CD4-positive, alpha-beta T cell treated with Interleukin-17A for 4 hours (primary cell): ENCODE measurements at places on chromosomes 2 and 18.

- no peak for DNase-seq
Observed at GRCh38 chr18:58590839-58591238, 38.1 kb downstream of the ALPK2 start.

GRCh38 chr2:238287737-238288649 lies at the start of gene PER2:
PER2 (minus strand) TSS chr2:238288610; CDS start chr2:238277936, 10,674 bp downstream.
- peak; percentile 28 for DNase-seq

DNA sequence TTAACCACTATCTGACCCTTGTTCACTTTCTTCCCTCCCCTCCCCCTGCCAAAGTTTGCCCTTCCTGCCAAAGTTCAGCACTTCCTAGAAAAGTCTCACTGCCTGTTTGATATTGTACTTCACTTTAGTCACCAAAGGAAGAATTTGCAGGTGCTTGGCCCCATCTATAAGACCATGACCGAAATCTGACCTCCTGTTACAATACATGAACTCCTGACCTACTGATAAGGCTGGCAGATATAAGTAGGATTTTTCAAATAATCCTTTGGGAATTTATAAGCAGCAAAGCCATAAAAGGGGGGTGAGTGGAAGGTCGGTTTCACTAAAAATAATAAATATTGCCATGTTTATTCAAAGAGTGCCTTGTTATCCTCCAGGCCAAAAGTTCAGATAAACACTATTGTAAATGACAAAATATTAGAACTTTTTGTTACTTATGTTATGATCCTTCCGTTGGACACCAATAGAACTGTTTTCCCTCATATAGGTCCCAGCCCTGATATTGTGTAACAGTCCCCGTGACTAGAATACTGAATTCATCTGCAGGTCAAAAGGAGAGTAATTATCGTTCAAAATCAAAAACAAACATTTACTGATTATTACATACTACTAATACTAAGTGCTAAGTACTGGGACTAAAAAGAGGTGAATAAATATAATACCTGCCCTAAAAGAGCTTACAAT lies 277.6 kb downstream of the EXOC6B start:
- DNase-seq = no peak

- no peak for DNase-seq
Observed at GRCh38 chr2:71665168-71666093, 212.1 kb downstream of the DYSF start.

DNA sequence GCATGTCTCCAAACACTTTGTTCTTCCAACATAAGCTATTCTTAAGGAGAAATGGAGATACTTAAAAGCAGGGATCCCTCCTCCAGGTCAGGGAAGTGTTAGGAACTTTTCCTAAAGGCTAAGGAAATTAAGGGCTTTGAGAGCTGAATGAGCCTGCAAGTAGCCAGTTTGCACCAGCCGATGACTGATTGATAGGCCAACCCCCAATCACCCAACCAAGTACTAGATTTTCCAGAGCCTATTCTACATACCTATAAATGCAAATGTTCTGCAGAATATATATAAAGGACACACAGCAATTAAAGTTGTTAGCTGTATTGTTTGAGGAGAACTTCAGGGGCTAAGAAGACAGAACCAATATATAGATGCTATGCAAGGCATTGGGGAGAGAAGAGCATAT lies 547.6 kb downstream of the NRXN1 start:
- no peak for DNase-seq

DNA sequence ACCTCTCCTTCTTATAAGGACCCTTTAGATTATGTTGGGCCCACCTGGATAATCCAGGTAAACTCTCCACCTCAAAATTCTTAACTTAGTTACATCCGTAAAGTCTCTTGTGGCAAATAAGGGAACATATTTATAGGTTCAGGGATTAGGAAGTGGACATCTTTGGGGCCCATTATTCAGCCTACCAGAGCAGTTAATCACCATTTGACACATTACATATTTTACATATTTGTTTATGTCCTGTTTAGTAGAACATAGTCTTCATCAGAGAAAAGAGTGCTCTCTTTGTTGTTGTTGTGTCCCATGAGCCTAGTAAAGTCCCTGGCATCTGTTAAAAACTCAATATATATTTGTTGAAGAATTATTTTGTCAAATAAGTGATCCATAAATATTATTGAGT lies 134.0 kb upstream of the SPATS2L start:
- DNase-seq = no peak

GRCh38 chr2:95056461-95057459 lies 31.3 kb downstream of the MAL start:
- peak; percentile 1 for DNase-seq

DNA sequence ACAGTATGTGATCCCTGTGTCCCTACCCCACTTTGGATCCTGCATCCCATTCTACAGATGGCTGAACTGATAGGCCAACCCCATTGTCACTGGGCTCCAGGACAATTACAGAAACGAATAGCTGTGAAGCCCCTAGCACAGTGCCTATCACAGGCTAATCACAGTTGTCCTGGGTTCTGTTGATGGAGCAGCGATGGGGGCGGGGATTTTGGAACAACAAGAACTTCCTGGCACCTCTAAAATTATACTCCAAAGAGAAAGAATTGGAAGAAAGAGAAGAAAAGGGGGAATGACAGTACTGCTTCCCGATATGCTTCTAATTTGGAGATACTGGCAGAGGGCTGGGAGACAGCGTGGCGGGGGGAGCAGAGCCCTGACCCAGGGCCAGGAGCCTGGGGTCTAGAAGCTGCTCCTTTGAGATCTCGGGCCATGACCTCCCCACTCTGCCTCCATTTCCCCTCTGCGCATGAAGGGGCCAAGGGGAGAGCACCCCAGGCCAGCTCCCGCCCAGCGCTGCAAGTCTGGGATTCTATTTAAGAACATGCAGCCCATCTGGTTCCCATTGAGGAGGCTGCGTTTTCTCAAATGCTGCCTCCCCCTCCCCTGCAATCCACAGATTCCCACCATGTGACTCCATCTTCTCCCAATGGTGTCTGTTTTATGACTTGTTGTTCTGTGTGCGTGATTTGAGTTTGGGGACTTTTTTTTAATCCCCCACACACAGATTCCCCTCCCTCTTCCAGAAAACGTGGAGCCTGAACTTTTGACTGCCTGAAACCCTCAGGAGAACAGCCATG lies 202.7 kb downstream of the CYP26B1 start:
- no peak for DNase-seq

DNA sequence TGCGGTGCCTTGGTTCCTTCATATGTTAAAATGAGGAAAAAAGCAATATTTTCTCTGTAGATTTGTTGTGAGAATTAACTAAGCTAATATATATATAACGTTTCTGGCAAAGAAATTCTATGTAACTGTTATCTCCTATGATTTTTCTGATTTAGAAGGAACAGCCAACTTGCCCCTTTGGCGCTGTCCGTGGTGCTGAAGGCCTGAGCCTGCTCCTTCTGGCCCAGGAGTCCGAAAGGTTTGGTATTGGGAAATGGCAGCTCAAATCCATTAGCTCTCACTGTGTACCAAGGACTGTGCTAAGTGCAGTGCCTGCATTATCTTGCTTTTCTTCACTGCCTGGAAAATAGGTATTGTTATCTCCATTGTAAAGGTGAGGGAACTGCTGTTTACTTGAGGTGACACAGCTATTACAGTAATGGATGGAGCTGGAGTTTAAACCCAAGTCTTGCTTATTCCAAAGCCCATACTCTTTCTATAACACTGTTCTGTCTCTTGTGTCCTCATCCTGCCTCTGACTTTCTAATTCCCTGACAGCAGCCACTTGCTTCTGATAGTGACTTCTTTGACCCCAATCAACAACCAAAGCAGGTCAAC lies 52.2 kb downstream of the C1QL2 start:
- peak; percentile 17 for DNase-seq

DNA sequence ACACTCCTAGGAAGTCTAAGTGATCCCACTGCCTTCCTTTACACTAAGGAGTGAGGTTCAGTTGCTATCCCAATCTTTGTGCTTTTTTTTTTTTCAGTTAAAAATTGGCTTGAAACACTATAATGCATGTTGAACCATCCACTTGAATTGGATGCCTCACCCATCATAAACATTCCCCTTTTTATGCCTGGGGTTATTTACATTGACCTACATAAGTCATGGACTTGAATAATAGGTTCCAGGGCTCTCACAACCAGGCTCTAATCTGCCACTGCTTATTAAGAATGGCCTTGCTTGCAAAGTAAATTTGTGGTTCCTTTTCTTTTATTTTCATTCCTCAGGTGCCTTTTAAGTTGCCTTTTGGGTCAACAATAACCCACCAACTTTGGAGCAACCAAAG lies 236.1 kb upstream of the MEIS1 start:
- DNase-seq = no peak

GRCh38 chr2:45043174-45043573 lies 33.9 kb upstream of the SIX2 start:
- DNase-seq = no peak

GRCh38 chr18:11177382-11177781 lies 28.0 kb upstream of the PIEZO2 start:
- no peak for DNase-seq

DNA sequence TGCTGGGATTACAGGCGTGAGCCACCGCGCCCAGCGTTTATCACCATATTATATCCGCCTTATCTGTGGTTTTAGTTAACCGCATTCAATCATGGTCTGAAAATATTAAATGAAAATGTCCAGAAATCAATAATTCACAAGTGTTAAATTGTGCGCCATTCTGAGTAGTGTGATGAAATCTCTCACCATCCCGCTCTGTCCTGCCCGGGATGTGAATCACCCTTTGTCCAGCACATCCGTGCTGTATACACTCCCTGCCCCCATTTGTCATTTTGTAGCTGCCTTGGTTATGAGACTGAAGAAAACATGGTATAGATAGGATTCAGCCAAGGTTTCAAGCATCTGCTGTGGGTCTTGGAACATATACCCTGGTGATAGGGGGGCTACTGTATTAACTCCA lies 70.7 kb downstream of the TIMM21 start:
- no peak for DNase-seq
